ENCODE measurements at places on chromosomes 13 and 19.

DNA sequence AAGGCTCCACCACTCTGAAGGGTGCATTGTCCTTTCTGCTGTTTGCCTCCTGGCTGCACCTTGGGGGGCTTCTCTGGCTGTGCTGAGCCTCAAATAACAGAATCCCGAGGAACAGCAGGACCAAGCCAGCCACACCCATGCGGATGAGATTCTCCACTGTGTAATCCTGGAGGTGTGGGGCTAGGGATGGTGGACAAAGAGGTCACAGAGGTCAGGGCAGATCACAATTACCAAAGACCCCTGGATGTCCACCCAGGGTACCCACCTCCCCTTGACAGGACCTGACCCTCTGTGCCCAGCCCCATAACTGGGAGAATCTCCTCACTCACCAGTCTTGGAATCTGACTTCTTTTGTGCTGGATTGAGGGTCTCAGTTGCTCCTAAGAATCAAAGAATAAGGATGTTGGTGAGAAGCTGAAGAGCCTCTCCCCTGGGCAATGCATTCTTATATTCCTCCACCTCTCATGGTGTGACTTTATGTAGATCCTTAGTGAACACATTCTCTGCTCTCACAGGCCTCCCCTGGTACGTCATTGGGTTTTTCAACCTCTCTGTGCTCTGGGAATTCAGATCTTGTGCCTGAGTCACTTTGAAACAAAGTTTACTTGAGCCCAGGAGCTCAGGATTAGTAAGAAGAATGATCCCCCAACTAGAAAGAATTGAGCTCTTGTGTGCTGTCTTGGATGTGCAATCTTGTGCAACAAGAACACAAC, 5.2 kb downstream of the LILRA4 start:
- no peak for DNase-seq

DNA sequence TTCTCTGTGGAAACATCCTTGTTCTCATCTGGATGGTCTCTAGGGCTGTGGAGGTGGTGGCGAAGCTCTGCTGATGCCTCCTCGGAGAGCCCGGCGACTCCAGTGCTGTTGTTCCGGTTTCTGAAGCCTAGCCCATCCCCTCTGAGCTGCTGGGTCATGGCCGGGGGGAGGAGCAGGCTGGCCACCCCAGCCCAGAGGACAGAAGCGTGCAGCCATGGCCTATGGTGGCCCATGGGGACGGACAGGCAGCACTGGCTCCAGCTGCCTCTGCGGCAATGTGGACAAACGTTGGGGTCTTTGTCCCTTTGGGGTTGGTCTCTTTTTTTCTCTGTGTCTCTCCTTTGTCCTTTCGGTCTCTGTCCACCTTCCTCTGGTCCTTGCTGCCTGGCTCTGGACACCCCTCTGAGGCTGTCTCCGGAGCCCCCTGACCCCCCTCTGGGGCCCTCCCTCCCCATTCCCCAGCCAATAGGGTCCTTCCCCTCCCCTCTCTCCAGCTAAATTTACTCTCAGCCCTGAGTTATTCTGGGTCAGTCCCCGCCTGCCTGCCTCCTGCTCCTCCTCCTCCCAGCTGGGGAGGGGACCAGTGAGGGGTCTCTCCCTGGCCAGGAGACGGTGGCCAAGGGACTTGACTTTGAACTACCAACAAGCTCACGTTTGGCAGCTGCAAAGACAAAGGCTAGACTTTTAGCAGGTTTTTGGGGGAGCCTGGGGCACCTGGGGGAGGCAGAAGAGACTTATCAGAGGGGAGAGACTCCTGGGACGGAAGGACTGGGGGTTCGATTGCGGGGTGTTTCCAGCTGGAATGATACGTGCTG, at the start of gene HRC:
HRC (minus strand) TSS at position 392 of the 815 bp plus-strand sequence; CDS start at position 233, 159 bp downstream.
- DNase-seq = no peak

DNA sequence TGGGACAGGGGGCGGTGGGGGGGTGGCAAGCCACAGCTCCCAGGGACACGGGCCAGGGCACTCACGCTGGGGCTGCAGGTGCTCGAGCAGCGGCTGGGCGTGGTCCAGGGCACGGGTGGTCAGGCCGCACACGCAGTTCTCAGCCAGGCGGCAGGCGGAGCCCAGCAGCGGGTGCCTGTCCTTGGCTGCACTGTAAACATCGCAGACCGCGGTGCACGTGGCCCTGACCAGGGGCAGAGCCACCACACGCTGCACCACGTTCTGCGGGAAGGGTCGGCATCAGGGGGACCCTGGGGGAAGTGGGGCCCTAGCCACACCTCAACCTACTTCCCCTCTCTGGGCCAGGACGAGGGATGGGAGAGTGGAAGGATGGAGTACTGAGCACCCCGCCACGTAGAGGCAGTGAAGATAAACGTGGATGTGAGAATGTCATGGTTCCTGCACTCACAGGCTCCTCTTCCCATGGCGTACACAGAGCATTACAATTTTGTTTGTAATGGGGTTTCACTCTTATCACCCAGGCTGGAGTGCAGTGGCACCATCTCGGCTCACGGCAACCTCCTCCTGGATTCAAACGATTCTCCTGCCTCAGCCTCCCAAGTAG, 3.4 kb downstream of the PLIN5 start:
- DNase-seq = peak; percentile 6

- DNase-seq = no peak
These were observed 78.9 kb downstream of the COL4A1 start for GRCh38 chr13:110227864-110228643.

GRCh38 chr13:20714563-20715329, 11.2 kb downstream of the IL17D start:
- DNase-seq = no peak

DNA sequence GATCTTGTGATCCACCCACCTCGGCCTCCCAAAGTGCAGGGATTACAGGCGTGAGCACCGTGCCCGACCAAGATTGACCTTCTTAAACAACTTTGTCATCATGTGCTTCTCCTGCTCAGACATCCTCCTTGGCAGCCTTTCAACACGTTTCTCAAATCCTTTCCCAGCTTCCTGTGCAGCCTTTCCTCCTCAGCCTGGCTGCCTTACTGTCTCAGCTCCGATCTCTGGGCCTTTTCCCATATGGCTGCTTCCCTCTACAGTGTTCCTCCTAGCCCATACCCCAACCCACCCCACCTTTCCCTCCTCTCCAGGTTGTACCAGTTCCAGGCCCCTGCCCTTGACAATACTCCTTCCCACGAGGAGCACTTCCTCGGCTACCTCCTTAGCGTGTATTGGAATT, 7.2 kb downstream of the PHF11 start:
- no peak for DNase-seq

DNA sequence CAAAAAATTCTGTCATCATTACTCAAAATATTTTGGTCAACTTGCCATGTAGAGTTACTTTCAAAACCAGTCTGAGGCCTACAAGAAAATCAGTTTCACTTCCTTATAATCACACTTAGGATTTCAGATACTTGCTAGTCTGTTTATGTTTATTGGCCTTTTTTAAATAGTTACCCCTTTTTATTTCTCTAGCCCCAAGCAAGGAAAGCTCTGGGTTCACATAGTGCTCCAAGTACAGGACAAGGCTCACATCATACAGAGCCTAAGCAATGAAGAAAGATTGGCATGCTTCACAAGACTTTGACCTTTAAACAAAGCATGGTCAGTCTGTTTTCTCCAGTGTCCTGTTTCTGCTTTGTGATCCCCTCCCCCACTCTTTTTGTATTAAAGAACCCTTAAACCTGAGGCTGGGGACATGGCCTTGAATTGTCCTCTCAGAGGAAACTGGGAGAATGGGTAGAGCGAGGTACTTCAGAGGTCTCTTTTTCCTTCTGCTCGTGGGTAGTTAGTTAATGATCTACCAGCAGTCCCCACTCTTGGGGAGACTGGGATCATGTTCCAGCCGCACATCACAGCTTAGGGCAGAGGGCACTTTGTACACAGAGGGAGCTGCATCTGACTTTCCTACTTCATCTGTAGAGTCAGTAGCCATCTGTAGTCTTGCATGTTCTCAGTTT, 30.7 kb downstream of the CEACAM1 start:
- no peak for DNase-seq

GRCh38 chr19:2278459-2279158, 3.4 kb downstream of the PEAK3 start:
- no peak for DNase-seq

GRCh38 chr19:3914199-3914598, 18.7 kb upstream of the NMRK2 start:
- no peak for DNase-seq

GRCh38 chr13:96816874-96817273, 177.4 kb downstream of the OXGR1 start:
- DNase-seq = peak; percentile 13

GRCh38 chr13:29563941-29564340, 31.5 kb downstream of the SLC7A1 start:
- DNase-seq = no peak

- no peak for DNase-seq
These were observed 866 bp upstream of the LMO7 start for GRCh38 chr13:75635101-75635827.

DNA sequence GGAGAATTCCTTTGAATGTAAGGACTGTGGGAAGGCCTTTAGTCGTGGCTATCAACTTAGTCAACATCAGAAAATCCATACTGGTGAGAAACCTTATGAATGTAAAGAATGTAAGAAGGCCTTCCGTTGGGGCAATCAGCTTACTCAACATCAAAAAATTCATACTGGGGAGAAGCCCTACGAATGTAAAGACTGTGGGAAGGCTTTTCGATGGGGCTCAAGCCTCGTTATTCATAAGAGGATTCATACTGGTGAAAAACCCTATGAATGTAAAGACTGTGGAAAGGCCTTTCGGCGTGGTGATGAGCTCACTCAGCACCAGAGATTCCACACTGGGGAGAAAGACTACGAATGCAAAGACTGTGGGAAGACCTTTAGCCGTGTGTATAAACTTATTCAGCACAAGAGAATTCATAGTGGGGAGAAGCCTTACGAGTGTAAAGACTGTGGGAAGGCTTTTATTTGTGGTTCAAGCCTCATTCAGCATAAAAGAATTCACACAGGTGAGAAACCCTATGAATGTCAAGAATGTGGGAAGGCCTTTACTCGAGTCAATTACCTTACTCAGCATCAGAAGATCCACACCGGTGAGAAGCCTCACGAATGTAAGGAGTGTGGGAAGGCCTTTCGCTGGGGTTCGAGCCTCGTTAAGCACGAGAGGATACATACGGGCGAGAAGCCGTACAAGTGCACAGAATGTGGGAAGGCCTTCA, 39.2 kb downstream of the ZNF331 start:
- no peak for DNase-seq

- no peak for DNase-seq
These were observed 385.6 kb downstream of the IRS2 start for GRCh38 chr13:109400624-109401257.

- DNase-seq = no peak
These were observed 23.2 kb downstream of the PDX1 start for GRCh38 chr13:27942972-27943371.

DNA sequence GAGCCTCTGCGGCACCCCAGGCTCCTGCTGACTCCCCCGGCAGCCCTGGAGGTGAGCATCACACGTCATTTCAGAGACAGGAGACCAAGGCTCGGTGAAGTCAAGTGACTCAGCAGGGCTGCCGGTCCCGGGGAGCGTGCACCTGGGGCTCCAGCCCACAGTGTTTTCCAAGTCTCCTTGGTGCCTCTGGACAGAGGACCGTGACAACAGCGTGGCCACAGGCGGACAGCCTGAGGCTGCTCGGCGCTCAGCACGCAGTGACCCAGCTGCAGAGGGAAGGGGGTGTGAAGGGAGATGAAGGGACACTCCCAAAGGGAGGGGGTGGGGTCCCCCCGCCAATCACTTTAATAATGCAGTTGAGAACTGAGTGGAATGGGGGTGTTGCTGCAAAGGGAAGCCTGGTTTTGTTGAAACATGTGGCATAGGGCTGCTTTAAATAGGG, 17.5 kb upstream of the ASPDH start:
- DNase-seq = no peak

GRCh38 chr13:31896427-31896826, 135.1 kb upstream of the FRY start:
- peak; percentile 13 for DNase-seq

DNA sequence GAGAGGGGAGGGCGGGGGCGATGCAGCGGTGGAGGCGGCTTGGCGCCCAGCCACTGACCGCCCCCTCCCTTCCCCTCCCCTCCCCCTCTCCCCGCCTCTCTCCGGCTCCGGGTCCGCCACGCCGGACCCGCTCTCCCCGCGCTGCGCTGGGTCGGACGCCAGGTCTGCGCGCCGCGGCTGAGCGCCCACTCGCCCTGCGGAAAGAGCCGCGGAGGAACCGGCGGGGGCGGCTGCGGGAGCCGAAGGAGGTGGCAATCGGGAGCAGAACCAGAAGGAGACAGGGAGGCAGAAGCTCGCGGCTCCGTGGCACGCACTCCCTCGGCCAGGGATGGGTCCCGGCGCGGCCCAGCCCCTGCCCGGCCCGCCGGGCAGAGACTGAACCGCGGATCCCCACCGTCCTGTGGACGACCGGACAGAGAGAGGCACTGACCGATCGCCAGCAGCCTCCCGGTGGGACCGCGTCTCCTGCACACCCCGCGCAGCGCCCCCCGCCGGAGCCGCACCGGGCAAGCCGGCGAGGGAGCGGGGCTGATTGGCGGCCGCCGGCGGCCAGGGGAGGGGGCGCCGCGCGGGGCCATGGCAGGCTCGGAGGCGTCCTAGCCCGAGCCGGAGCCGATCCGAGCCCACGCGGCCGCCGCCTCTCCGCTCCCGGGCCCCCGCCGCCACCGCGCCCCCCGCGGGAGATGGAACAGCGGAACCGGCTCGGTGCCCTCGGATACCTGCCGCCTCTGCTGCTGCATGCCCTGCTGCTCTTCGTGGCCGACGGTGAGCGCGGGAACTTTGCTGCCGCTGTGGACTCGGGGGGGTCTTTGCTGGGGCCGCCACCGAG, at the start of gene VSTM2B:
VSTM2B (plus strand) TSS at position 94 of the 829 bp plus-strand sequence; CDS start at position 684, 590 bp downstream.
- DNase-seq = no peak

DNA sequence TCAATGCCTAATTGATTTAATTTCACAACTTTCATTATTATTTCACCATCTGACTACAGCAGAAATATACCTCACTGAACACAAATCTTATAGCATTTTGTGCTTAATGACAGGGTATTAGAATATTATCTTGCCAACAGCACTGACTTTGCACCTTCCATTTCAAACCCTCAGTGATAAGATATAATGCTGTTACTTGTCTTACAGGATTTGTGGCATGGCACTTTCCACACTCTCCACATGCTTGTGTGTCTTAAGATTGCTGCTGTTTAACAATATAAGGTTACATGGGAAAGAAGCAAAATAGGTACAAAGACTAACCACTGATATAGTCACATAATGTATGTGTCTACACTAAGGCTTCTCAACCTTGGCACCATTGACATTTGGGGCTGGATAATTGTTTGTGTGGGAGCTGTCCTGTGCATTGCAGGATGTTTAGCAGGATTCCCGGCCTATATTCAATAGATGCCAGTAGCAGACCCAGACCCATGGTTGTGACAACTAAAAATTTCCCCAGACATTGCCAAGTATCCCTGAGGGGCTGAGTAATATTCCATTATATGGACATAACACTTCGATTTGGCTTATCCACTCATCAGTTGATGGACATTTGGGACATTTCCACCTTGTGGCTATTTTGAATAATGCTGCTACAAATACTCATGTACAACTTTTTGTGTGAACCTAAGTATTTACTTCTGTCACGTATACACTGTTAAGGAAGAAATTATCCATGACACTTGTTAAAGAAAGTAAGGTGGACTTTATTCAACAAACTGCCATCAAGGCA, 5.7 kb upstream of the DIAPH3 start:
- DNase-seq = no peak
